ENCODE measurements at places on chromosomes 3 and 15.

DNA sequence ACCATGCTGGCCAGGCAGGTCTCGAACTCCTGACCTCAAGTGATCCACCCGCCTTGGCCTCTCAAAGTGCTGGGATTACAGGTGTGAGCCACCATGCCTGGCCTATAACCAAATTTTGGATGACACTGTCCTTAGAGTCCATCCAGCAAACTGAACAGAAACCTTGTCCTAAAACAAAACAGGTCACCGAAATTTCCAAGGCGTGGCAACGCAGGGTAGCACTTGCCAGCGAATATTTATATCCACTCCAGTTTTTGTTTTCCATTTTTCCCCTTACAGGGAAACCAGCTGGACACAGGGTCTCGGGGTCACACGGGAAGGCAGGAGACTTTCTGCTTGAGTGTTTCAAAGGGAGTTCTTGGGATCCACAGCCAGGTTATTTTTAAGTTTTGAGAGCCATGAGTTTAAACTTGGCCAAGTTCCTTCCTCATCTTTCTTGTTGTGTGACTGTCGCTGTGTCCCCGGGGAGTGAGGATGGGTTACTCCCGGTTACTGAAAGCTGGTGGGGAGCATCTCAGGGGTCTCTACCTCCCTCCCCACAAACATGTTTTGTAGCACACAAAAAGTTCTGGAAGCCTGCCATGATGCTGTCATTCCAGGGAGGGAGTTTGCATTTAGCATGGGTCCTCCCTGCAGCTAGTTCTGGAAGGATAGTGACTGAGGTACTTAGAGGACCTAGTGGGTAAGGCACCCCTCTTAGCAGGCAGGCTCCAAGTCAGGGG lies 12.6 kb downstream of the LIMD1 start:
- no peak for DNase-seq

DNA sequence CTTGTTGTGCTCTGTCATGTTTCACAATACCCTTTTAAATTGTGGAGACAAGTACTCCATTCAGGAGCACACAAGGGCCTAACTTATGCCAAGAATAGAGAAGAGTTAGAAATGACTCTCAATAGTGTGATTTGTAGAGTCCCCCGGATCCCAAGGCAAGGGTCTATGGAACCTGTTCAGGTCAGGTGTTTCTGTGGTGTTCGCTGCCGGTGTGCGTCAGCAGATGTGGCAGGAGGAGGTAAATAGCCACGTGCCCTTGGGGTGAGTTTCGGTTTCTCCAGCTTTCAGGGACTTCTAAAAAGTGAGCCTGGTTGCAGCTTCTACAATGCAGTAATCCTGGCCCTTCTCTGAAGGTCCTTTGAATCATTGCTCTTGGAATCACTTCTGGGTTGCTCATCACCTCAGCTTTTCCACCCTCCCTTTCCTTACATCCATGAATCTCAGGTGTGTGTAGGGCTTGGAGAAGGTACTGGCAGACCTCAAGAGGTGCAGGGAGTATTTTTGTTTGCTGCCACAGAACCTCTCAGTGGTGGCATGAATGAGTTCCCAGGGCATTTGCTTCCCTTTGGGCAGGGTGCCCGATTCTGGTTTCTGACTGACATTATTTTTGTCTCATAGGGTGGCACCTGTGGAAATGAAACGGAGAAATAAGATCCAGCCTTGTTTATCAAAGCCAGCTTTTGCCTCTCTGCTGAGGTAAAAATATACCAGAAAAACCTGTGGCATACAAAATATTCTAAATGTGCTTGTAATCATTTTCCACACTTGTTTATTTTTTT lies 7.3 kb downstream of the ST3GAL6 start:
- DNase-seq, result no peak

GRCh38 chr3:189689625-189690024 lies 58.4 kb downstream of the TP63 start:
- DNase-seq, result no peak

GRCh38 chr3:139827833-139828232 lies 107.2 kb upstream of the CLSTN2 start:
- DNase-seq, result no peak

- DNase-seq, result no peak
Measured at GRCh38 chr3:5035692-5036391, 56.6 kb downstream of the BHLHE40 start.

- DNase-seq, result no peak
Measured at GRCh38 chr15:63194880-63195568, 5.6 kb downstream of the RAB8B start.

GRCh38 chr15:35195031-35195430 lies 109.9 kb upstream of the NANOGP8 start:
- no peak for DNase-seq
